C1 segment of cervical spinal cord (tissue), 14 donors: ENCODE measurements at places on chromosomes 2 and 18.

- DNase-seq = no peak
Measured at GRCh38 chr2:234846599-234847363, 105.0 kb upstream of the SH3BP4 start.

GRCh38 chr2:237923481-237924163, 43.2 kb upstream of the UBE2F start:
- DNase-seq = peak; percentile 25

DNA sequence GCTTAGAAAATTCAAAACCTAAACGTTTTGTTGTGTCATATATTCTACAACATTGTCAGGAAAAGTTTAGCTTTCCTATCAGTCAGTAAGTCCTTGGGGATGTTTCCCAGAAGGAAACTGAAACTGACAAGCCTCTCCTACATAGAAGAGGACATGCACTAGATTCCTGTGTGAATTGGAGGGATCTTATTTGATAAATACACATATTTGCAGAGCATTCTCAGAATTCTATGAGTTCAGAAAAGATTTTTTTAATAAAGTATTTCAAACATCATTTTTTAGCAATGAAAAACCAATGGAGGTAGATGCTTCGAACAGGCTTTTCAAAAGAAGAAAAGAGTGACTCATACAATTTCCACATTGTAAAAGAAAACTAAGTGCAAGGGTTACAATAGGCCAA, 1706.7 kb downstream of the SUCLG1 start:
- DNase-seq = no peak

DNA sequence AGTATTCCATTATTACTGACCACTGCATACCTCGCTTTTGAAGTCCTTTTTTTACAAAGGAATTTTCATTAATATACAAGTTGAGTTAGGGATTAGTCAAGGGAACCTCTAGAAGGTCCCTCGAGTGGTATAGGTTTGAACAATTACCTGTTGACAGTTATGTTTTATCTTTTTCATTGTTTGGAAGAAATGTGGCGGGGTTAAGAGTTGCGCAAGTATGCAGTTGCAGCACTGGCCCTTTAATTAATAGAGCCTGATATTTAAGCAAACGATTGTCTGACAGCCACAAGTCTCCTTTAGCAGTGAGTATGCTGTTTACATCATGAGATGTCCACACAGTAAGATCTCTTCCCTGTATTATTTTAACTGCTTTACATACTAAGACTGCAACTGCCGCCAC, 24.3 kb downstream of the KYNU start:
- no peak for DNase-seq

- no peak for DNase-seq
Measured at GRCh38 chr2:10019602-10020400, 23.5 kb upstream of the KLF11 start.

DNA sequence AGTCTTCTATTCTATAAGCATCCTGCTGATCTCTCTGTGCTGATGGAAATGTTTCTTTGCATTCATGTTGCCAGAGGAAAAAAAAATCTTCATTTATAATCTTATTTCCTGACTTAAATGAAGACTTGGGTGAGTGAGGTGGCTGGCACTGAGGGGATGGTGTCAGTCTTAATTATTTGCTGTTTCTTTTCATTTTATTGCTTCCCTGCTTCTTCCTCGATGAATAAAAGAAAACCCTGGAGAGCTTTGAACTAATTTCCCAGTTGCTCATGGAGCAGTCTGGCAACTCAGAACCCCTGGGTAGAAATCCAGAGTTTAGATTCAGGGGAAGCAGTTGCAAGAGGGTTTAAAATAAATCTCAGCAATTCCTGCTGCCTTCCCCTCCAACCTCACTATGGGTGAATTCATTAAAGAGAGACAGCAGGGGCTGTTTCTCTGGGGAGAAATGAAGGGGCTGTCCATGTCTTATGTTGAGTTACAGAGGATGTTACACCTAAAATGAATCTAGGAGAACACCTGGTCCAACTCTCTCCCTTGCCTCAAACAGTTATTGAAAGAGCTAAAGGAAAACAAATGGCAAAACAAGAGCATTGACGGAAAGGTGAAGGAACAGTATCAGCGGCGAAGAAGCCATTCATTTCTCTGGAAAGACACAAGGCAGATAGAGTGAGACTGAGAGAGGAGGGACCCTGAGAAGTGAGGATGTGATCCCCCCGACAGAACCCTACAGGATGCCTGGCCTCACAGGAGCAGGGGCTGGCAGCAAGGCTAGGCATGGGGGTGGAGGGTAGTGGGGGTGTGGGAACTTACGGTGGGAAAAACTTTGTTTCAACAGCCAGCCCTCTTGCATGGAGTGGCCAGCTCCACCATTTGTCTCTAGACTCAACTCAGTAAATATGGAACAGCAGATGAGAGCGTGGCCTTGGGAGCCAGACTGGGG, 41.0 kb downstream of the SP110 start:
- no peak for DNase-seq

- DNase-seq = no peak
Measured at GRCh38 chr18:26227051-26227670, 916 bp downstream of the TAF4B start.

DNA sequence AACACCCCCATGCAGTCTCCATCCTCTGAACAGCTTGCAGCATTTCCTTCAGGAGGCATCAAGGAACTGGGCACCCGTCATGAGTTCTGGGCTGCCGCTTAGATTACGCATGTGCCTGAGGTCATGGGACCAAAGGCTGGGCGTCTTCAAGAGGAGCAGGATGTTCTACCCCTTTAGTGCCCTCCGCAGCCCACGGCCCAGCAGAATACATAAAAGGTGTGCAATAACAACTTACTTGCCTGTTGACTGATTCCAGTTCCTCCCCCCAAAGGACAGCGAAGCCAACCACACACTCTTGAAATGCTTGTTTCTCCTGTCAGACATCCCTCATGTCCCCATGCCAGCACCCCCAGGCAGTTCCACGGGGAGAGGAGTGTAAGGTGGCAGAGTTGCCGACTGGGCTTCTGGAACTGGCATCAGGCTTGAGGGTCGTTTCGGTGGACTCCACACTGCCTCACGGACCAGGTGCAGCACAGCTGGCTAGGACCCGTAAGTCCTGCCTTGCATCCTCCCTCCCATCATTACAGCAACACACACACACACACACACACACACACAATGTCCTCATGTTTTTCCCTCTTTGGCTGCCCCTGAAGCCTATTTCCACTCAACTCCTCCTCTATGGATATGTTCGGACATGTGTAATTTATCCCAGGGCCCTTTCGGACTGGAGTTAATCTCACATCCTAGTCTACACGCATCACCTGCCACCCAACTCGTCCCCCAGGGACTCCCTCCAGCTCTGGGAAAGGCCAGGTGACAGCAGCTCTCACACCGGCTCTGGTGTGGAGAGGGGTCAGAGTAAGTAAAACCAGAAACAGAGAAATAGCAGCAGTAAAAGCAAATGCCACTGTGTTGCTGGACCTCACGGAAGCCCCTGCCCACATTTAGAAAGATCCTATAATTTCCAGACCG, 200.7 kb downstream of the BCL11A start:
- DNase-seq = no peak

DNA sequence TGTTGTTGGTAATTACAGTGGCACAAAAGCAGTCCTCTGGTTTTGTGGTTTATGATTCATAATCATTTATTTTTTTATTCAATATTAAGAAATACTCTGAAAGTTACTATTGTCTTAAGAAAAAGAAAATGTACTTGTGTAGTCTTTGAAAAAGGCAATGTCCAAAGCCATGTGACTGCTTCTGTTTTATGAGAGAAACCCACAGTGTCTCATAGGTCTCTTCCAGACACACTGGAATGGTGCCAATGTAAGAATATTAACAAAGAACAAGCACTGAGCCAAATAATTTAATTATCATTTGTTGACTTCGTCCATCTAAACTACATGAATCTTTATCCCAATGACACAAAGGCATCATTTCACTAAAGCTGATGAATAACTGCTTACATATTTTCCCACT, 62.5 kb downstream of the RPRM start:
- no peak for DNase-seq

DNA sequence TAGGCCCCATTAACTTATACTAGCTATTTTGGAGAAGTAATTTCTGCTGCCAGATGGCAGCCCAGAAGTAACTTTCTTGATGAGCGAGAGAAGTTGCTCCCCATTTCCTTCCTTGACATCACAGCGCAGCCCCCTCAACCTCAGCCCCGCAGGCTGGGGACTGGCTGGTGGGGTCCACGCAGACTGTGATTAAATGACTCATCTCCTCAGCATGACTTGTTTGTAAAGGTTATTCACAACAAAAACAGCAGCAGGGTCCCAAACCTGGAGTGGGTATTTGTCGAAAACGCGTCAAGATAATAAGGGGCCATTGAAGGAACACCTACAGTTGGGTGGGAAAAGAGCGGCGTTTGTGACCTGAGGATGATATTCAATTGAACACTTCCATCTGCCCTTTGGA, 120.6 kb downstream of the TXNL1 start:
- no peak for DNase-seq

- no peak for DNase-seq
Measured at GRCh38 chr2:85950743-85951142, 62.0 kb upstream of the ST3GAL5 start.

DNA sequence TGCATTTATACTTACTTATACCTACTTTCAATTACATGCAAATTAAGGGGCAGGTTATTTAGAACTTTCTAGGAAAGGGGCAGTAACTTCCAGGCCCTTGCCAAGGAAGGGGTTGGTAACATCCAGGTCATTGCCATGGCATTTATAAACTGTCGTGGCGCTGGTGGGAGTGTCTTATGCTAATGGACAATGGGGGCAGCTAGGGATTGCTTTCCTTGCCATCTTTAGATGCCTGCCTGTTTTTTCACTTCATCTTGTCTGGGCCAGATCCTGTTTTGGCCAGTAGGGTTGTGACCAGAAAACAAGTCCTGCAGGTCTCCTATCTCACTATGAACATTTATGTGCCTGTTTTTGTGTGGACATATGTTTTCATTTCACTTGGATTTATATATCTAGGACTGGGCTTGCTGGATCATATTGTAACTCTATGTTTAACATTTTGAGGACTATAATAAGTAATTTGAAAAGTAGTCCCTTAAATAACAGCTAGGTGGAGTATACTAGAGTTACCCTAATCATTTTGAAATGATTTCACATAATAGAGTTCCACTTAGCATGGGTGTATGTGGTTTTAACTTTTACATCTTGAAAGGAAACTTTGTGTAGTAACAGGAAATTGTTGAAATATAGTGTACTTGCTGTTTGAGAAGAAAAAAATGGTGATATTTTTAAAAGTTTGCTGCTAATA, 56.1 kb downstream of the LCLAT1 start:
- DNase-seq = no peak

DNA sequence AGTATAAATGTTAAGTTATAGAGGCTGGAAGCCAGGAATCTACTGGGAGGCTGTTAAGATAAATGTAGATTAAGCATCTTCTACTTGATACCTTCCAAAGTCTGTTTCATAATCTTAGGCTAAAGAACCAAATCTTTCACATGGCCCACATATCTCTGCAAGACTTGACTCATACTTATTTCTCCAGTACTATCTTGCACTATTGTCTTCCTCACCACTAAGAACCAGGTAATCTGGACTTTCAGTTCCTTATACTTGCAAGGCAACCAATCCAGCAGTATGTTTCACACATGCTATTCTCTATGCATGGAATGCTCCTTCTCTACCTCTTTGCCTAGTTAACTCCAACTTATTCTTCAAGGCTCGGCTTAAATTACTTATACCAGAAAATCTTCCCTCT, 62.2 kb downstream of the RBMS1 start:
- no peak for DNase-seq
